T-cell (primary cell): ENCODE measurements at places on chromosomes 7 and 10.

DNA sequence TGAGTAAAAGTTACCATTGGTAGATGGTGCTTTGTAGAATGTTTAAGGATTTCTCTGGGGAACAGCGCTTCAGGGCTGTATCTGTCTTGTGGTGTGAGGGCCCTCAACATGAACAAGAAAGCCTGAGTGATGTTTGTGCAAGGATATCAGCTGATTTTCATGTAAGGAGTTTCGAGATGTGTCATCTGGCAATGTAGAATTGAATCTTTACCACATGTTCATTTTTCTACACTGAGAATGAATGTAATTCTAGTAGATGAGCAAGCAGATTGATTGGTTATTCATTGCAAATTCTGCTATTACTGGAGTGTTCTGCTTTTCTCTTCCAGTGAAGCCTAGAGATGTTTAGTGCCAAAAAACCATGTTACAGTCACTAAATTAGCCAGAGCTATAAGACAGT, 87.7 kb downstream of the ST7 start:
- no peaks in the 10 kb centered on the region for H3K4me1 ChIP-seq
- H3K27ac ChIP-seq: no peak overlapping the region
- no peaks in the 10 kb centered on the region for H3K36me3 ChIP-seq
- H3K4me3 ChIP-seq: no peak overlapping the region
- DNase-seq: no peak

GRCh38 chr7:158705234-158705850, 738 bp upstream of the NCAPG2 start:
- H3K4me1 ChIP-seq: peaks cover 8% of the 10 kb centered on the region
- H3K4me3 ChIP-seq: peak overlapping the region; percentile 75
- no peaks in the 10 kb centered on the region for H3K27me3 ChIP-seq
- DNase-seq: no peak
- peak overlapping the region; percentile 46 for H3K27ac ChIP-seq

- no peak for DNase-seq
- H3K36me3 ChIP-seq: no peaks in the 10 kb centered on the region
- no peaks in the 10 kb centered on the region for H3K27me3 ChIP-seq
Measured at GRCh38 chr7:94239661-94240234, 154.9 kb upstream of the COL1A2 start.

GRCh38 chr7:141563956-141564623, 12.9 kb downstream of the AGK start:
- no peak for DNase-seq
- H3K27ac ChIP-seq: no peak overlapping the region
- no peak overlapping the region for H3K4me3 ChIP-seq
- peaks cover 10% of the 10 kb centered on the region for H3K36me3 ChIP-seq

- no peaks in the 10 kb centered on the region for H3K27me3 ChIP-seq
- H3K27ac ChIP-seq: no peak overlapping the region
- H3K4me3 ChIP-seq: no peak overlapping the region
Measured at GRCh38 chr10:80414142-80414895, 6.0 kb downstream of the PRXL2A start.

DNA sequence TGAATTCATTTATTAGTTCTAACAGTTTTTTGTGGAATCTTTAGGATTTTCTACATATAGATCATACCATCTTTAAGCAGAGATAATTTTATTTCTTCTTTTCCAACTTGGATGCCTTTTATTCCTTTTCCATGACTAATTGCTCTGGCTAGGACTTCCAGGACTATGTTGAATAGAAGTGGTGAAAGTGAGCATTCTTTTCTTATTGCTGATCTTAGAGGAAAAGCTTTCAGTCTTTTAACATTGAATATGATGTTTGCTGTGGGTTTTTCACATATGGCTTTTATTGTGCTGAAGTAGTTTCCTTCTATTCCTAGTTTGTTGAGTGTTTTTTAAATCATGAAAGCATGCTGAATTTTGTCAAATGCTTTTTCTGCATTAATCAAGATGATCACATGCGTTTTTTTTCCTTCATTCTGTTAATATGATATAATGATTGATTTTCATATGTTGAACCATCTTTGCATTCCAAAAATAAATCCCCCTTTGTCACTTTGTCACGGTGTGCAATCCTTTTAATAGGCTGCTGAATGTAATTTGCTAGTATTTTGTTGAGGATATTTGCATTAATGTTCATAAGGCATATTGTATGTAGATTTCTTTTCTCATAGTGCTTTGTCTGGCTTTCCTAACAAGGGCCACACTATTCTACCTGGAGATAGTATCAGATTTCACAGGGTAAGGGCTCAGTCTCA, 92.9 kb downstream of the ZNF467 start:
- H3K27ac ChIP-seq: no peak overlapping the region
- no peak overlapping the region for H3K4me3 ChIP-seq
- no peaks in the 10 kb centered on the region for H3K4me1 ChIP-seq
- H3K27me3 ChIP-seq: no peaks in the 10 kb centered on the region
- no peak for DNase-seq

GRCh38 chr7:75878312-75878768, 494 bp upstream of the RHBDD2 start:
- peaks cover 34% of the 10 kb centered on the region for H3K4me1 ChIP-seq
- H3K4me3 ChIP-seq: peak overlapping the region; percentile 60
- H3K27ac ChIP-seq: peak overlapping the region; percentile 82
- peaks cover 20% of the 10 kb centered on the region for H3K36me3 ChIP-seq

- peaks cover 2% of the 10 kb centered on the region for H3K27me3 ChIP-seq
- H3K36me3 ChIP-seq: no peaks in the 10 kb centered on the region
- H3K27ac ChIP-seq: peak overlapping the region; percentile 72
Measured at GRCh38 chr7:70681469-70682350, 450.2 kb upstream of the GALNT17 start.

GRCh38 chr7:30116771-30117170, 18.0 kb upstream of the MTURN start:
- H3K27ac ChIP-seq: no peak overlapping the region
- DNase-seq: no peak
- H3K4me1 ChIP-seq: no peaks in the 10 kb centered on the region
- H3K27me3 ChIP-seq: no peaks in the 10 kb centered on the region
- no peak overlapping the region for H3K4me3 ChIP-seq

- DNase-seq: no peak
- peaks cover 16% of the 10 kb centered on the region for H3K27me3 ChIP-seq
- H3K4me1 ChIP-seq: no peaks in the 10 kb centered on the region
- no peaks in the 10 kb centered on the region for H3K36me3 ChIP-seq
- H3K4me3 ChIP-seq: no peak overlapping the region
Measured at GRCh38 chr10:103711351-103711994, 143.9 kb downstream of the SH3PXD2A start.

GRCh38 chr7:43960933-43961332, 34.7 kb downstream of the UBE2D4 start:
- H3K27me3 ChIP-seq: no peaks in the 10 kb centered on the region
- no peak overlapping the region for H3K27ac ChIP-seq
- no peak for DNase-seq
- peaks cover 3% of the 10 kb centered on the region for H3K4me1 ChIP-seq
- H3K4me3 ChIP-seq: no peak overlapping the region
- H3K36me3 ChIP-seq: no peaks in the 10 kb centered on the region

DNA sequence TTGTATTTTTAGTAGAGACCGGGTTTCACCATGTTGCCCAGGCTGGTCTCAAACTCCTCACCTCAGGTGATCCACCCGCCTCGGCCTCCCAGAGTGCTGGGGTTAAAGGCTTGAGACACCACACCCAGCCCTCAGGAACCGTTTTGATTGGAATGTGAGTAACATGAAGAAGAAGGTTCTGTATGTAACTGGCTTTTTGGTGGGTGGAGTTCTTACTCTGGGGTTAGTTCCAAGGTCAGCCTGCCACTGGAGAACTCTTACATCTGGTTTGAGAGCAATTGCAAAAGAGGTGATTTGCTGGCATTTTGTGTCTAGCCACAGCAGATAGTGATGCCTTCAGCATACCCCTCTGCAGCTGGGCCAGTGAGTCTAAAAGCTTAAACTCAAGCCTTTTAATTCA, 457.8 kb upstream of the VSTM2A start:
- DNase-seq: no peak
- no peak overlapping the region for H3K4me3 ChIP-seq
- no peak overlapping the region for H3K27ac ChIP-seq
- H3K4me1 ChIP-seq: no peaks in the 10 kb centered on the region
- H3K36me3 ChIP-seq: no peaks in the 10 kb centered on the region

DNA sequence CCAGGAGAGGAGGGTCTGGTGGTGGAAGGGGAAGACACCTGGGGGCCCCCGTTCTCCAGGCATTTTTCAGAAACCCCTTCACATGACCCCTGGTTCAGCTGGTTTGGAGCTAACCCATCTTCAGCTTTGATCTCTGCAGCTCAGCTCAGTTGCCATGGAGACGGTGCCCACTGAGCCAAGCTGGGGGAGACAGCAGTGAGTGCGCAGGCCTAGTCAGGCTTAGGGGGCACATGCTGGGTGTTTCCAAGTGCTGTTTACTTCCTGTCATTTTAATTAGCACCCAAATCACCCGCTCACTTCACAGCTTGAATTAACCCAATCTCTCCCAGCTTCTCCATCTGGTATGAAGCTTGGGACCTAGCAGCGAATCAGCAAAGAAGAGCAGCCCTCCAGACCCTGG, 9.0 kb downstream of the SPOCK2 start:
- no peak for DNase-seq
- peaks cover 59% of the 10 kb centered on the region for H3K36me3 ChIP-seq
- H3K4me1 ChIP-seq: peaks cover 63% of the 10 kb centered on the region

DNA sequence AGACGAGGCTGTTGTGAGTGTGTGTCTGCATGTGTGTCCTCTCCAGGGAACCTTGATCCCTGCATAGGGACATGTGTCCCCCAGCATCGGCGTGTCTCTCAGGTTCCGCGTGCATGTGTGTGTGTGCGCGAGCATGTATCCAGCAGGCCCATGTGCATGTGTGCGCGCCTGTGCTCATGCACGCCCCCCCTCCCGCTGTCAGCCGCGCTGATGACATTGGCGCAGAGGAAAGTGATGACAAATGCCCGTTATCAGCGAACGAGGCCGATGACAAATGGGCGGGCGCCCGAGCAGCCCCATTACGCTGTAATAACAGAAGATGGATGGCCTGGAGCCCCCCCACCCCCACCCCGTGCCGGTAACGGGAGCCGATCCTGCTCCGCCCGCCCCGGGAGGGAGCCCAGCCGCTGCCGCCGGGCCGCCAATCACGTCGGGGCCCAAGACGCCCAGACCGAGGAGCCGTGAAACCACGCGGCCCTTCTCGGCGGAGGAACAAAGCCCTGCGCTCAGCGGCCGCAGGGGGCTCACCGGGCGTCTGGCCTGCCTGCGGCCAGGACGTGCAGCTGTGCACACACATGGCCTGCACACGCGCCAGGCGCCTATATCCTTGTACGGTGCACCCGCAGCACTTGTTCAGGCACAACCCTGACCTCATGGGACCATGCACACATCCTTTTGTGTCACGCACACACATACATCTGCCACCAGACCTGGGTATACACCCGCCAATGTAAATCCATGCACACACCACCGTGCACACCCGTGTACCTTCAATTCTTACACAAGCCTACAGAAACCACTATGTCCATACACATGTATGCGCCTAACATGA, 21.5 kb downstream of the POLL start:
- peaks cover 7% of the 10 kb centered on the region for H3K4me1 ChIP-seq
- H3K27ac ChIP-seq: no peak overlapping the region
- H3K36me3 ChIP-seq: no peaks in the 10 kb centered on the region
- H3K27me3 ChIP-seq: peaks cover 12% of the 10 kb centered on the region
